Esophagus mucosa (tissue), 1 donor: ENCODE measurements at places on chromosomes 2 and 18.

- ATAC-seq = no peak
Observed at GRCh38 chr2:64887565-64887964, 101.6 kb upstream of the SLC1A4 start.

DNA sequence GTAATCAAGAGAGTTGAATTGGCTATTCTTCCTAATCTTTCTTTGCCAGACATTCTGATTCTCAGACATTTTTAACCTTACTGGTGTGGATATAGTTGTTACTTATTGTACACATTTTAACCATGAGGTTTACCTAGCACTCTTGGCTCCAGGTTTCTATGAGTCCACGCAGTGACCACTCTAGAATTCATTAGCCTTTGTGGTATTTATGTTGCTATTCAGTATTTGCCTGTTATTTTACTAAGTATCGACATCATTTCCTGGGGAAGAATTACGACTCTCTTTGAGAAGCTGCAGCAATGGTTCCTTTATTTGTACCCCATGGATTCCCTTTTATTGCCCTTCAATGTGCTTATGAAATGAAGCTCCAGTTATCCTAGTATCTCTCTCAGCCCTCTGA is 120.7 kb downstream of the RDH14 start:
- no peak for ATAC-seq

DNA sequence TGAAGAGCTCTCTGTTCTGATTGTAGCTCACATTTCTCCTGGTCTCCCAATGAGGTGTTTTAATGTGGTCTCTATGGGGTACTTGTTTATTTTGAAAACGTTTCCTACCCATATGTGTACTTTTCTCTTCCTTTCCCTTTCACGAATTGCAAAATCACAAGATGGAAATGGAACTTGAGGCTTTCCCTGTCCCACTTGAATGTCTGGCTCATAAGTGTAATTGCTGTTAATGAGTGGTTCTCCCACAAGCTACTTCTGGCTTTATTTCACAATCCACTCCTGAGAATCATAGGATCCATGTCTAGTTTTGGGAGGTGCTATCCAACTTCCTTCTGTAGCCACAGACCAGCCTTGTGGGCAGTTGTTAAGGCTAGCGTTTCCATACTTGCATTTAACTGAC is 81.1 kb upstream of the CAVIN2 start:
- no peak for ATAC-seq

- ATAC-seq = no peak
Observed at GRCh38 chr2:223674998-223675609, 72.9 kb upstream of the SCG2 start.

- no peak for ATAC-seq
Observed at GRCh38 chr2:4553241-4553640, 849.9 kb downstream of the DCDC2C start.

DNA sequence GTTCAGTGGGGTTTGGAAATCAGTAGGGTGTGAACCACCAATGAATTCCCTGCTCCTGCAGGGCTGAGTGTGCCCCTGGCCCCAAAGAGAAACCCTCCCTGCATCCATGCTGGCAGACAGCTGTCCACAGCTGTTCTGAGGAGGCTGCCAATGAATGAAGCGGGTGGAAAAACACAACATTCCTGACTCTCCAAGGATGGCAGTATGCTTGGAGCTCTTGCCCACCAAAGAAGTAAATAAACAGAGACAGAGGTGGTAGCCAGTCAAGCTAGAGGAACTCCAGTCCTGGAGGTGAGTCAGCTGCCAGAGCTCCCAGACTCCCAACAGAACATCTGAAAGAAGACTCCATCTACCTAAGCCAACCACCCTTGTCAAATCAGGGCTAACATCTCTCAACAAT is 6.2 kb downstream of the ZBTB7C start:
- ATAC-seq = no peak

DNA sequence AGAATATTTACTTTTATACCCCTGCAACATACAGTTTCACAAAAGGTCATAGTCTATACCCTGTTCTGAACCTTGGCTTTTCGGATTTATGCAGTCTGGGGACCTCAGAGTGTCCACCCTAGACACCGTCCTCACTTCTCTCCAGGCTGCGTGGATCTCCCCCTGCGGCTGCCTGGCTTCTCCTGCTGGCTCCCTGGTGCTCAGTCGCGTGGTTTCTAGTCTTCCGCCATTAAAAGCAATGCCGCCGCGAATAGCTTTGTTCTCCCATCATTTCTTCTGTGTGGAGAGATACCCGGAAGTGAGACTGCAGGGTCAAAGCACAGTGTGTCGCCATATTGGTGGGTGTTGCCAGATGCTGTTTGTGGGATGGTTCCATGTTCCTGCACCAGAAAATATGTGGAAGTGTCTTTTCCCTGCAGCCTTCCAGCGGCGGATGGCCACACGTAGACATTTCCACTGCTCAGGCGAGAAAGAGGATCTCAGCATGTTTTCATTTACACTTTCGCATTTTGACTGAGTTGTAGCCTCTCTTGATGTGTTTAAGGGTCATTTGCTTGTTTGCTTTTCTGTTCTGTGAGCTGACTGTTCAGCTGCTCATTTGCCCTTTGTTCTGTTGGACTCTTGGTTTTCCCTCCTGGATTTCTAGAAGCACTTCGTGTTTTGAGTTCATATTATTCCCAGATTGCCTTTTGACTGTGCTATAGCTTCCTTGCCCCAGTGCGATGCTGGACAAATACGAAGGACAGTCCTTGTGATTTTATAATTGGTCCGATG is 22.9 kb upstream of the ASB1 start:
- no peak for ATAC-seq

- ATAC-seq = no peak
Observed at GRCh38 chr18:79738041-79738461, 58.4 kb downstream of the CTDP1 start.

- ATAC-seq = no peak
Observed at GRCh38 chr2:121969166-121969565, 213.7 kb downstream of the TSN start.

DNA sequence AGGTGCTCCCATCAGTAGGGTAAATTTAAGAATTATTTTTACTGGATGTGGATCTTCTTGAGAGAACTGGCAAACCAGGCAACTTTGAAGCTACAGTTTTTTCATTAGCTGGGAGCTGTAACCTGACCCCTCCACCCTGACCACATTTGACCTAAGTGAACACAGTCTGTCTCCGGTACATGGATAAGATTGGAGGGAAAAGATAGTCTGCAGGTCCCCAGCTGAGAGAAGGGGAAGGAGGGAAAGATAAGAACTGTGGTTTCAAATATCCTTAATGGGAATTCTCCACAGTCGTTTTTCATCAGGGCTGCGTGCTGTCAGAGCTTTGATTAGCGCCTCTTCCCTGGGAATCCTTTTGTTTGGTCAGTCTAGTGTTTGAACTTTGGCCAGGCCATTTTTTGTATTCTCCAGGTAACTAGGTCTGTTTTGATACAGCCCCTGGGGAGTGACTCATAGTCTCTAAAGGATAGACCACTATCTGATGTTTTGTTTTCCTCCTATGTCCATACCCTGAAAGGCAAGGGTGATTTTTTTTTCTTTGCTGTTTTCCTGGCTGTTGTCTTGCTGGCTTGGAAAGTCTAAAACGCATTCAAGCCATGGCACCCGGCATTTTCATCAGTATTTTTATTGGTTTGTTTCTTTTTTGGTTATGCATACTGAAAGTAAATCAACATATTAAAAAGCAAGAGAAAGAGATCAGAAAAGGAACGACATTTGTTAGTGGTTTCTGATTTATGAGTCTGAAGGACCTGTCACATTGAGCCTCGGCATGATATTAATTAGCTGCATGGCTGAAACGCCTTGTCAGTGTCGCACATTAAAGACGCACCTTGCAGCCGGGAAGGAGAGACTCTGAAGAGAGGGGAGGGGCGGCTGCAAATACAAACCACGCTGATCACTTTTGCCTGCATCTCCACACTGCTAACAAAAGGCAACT is 183.4 kb upstream of the FN1 start:
- ATAC-seq = no peak
